Stimulated activated CD4-positive, alpha-beta T cell treated with anti-CD3 and anti-CD28 coated beads, Interleukin-4, amount 100 ng/mL, for 4 hours (primary cell): ENCODE measurements at places on chromosomes 13 and 19.

DNA sequence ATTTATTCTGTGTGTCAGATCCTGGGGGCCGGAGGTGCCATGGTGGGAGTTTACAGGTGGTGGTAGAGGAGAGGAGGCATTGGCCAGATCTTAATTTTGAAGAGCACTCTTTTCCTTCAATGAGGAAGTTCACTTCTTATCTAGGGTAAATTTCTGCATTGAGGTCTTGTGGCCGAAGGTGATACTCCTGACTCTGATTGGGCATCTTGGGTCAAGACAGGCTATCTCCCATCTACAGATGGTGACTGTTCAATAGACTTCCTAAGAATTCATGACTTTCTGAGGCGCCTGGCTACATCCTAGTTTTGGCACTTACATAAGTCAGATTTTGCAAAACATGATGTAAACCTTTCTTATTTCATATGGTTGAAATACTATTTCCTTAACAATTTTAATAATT lies 135.2 kb downstream of the SUCLA2 start:
- no peak for DNase-seq

DNA sequence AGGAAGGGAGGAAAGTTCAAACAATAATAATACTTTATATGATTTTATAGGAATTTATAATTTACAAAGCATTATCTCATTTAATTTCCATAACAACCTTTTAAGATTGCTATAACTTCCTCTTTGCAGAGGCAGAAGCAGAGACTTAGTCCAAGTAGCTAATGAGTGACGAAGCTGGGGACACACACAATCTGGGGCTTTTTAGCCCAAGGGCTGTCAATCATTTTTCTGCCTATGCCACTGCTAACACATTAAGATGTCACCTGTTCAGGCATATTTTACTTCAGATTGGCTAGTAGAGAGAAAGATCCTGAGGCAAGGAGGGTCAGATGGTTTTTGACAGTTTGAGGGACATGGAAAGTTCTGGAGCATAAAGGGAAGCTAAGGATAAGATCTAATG lies 12.6 kb downstream of the SCEL start:
- no peak for DNase-seq

DNA sequence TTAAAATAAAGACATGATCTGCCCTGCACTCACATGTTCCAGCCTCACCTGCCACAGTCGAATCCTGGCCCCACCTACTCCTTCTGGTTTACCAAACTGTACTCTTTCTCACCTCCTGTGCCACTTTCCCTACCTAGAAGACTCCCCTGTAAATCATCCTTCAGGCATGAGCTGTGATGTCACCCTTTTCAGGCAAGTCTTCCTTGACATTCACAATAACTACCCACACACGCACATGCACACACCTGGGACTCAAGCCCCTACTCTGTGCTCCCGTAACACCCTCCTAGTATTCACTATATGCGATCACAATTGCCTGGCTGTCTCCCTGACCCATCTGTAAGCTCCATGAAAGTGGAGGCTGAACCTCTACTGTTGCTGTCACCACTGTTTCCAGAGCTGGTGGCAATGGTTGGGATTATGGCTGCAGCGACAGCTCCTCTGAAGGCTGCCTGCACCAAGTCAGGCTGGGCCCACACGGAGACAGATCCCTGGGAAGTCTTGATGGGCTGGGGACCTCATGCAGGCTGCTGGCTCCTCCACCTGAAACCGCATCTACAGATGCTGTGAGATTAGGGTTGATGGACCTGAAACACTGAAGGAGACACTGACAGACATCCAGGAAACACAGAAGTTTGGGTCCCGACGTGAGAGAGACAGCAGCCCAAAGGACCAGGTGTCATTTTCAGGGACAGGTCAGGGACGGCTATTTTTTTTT lies 611.1 kb downstream of the UQCRFS1 start:
- no peak for DNase-seq

DNA sequence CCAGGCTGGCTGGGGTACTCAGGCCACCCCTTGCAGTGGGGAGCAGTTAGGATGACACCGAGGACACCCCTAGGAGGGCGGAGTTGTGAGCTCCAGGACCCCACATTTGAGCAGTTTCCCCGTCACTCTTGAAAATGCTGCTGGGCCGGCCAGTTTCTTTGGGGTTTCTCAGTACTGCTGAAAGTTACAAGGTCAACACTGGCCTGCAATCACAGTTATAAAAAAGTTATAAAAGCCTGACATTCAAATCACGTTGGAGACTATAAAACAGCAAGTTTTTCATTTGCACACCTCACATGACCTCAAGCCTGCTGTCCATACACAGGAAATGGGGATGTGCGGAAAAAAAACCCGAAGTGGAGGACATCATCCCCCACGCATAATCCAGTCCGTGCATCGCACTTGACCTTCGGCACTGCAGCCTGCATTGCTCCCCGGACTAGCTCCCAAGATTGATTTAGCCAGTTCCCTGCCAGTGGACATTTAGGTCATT lies 27.0 kb downstream of the DNM2 start:
- DNase-seq: no peak

- no peak for DNase-seq
Measured at GRCh38 chr19:43620061-43621001, 902 bp upstream of the ZNF428 start.

DNA sequence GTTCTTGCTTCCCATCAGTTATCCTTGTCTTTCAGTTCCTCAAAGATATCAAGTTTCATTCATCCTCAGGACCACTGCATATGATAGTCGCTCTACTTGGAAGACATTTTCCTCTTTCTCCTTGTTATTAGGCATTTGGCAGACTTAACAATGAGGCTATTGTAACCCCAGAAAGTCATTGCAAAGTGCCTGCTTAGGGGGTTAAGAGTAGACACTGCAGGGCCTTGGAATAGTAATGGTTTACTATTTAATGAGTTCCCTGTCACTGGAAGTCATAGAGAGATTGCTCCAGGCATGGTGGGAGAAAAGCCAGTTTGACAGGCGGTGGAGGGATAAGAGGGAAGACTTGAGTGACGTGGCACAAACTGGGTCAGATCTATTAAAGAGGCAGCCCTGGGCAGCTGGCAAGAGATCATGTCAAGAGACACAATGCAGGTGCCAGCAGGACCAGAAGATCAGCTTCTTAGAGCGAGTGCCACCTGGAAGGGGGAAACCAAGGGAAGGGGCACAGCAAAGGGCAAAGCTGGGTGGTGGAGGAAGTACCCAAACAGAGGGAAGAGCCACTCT lies 16.8 kb upstream of the CPB2 start:
- no peak for DNase-seq

- no peak for DNase-seq
Measured at GRCh38 chr13:80558074-80558473, 217.1 kb upstream of the SPRY2 start.
